ENCODE measurements at places on chromosomes 16 and 17.

GRCh38 chr17:67770539-67770938, 52.8 kb downstream of the NOL11 start:
- no peak for DNase-seq

DNA sequence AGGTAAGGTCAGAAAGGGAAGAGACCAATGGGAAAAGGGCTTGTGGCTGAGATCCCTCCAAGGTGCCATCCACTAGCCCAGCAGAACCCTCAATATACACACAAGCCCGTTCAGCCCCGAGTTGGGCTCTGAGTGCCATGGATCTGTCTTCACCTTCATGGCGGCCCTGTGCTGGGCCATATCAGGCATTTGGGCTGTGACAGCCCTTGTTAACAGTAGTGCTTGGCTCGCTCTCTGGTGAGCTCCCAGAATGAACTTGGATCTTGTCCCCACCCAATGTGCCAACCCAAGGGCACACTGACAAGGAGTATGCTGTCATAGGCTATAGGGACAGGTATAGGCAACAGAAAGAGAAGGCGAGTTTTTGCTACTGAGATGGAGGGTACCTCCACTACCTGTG, 182.7 kb downstream of the ZFHX3 start:
- no peak for DNase-seq

- DNase-seq = no peak
Observed at GRCh38 chr17:83104577-83105505, 25.4 kb downstream of the METRNL start.

DNA sequence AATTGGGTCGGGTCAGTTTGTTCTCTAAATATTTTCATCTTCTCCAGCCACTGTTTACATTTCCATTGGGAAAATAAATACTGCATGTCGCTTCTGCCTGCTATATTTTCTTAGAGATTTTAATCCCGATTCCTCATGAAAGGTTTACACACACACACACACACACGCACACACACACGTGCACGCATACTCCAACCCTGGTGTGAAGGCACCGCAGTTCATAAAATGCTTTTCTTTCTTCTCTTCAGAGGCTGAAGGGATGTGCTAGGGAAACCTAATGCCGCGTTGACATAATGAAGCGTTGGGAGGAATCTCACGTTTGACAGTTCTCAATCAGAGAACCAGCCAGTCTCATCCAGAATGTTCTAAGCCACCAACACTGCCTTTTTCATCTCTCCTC, 222.9 kb upstream of the IRX3 start:
- DNase-seq = no peak

- DNase-seq = no peak
Observed at GRCh38 chr16:10961231-10961630, 16.9 kb downstream of the CLEC16A start.

DNA sequence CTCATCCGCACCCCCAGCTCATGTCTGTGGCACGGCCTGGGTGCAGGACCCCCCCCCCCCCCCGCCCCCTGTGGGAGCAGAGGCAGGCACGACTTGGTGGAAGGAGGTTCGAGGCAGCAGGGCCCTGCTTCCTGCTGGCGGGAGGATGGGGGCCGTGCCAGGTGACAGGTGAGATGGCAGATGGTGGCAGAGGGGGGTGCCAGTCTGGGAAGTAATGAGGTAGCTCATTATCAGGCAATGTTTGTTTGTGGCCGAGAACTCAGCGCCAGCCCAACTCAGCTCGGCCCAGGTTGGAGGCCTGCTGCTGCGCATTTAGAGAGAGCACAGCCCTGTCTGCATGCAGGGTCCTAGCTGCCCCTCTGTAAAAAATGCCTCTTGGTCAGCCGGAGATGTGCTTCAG, 40.1 kb upstream of the JPH3 start:
- DNase-seq = no peak

GRCh38 chr16:76796978-76797377, 394.0 kb upstream of the MON1B start:
- no peak for DNase-seq

DNA sequence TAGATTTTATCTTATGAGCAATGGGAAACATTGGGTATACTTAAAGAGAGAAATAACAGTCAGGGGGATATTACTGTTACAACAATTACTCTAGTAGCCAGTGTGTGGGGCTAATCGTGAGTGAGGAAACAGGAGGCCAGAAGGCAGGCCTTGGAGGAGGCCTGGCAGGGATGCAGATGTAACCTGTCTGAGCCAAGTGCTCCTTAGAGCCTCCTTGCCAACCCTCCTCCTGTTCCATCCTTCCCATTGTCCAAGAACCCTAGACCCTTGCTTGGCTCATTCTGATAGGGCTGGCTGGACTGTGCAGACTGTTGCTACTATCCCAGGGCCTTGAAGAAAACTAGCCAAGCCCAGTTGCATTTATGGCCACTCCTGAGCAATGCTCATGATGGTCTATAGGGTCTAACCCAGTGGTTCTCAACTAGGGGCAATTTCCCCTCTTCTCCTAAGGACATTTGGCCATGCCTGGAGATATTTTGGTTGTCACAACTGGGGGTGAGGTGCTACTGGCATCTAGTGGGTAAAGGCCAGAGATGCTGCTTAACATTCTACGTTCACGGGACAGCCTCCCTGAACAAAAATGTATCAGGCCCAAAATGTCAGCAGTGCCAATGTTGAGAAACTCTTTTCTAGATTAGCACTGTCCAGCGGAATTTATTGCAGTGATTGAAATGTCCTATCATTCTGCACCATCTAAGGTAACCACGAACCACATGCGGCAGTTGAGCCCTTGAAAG, 24.4 kb upstream of the WSCD1 start:
- DNase-seq = no peak

GRCh38 chr17:31266042-31266441, 31.0 kb downstream of the OMG start:
- peak; percentile 44 for DNase-seq

DNA sequence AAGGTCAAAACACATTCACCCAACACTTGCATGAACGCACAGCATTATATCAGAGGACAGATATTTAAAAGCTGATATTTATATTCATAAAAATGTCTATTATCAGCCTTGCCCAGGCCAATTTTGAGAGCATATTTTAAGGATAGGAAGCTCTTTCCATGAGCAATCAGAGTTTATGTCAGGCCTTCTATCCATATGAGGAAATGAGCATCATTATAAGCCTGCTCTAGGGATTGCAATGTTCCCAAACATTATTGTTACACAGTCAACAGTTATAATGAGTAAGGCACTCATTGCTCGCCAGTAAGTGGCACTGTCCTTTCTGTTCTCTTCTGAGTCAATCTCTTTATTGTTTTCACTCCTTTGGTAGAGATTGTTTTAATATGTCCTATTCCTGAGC, 37.7 kb upstream of the DYNLRB2 start:
- DNase-seq = no peak

GRCh38 chr17:50686494-50687199, 21.1 kb downstream of the ANKRD40 start:
- no peak for DNase-seq

GRCh38 chr17:45919136-45919535, 24.8 kb downstream of the MAPT start:
- DNase-seq = no peak

- peak; percentile 5 for DNase-seq
Observed at GRCh38 chr16:83802135-83802534, 5.6 kb upstream of the HSBP1 start.

- DNase-seq = no peak
Observed at GRCh38 chr17:76893623-76894334, 25.6 kb downstream of the MGAT5B start.

- DNase-seq = peak; percentile 15
Observed at GRCh38 chr17:43171586-43172487, 823 bp downstream of the NBR1 start.

- no peak for DNase-seq
Observed at GRCh38 chr17:83053021-83053681, 26.3 kb upstream of the METRNL start.

- no peak for DNase-seq
Observed at GRCh38 chr16:28082624-28083023, 19.1 kb upstream of the GSG1L start.

DNA sequence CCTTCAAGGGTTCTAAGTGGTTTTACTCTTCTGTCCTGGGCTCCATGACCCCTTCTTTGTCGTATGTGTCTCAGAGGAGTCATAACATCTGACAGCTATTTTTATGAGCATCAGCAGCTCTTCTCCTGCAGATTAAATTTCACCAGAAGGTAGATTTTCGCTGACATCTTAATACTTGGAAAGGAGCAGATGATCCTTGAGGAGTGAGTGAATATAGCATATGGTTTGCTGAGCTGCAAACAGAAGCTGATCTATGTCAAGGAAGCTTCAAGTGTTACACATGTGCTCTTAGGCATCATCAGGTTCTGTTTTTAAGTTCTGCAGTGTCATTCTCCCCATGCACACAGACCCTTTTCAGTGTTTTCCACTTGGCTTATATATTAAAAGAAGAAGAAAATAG, 49.2 kb upstream of the MYH2 start:
- DNase-seq = no peak

DNA sequence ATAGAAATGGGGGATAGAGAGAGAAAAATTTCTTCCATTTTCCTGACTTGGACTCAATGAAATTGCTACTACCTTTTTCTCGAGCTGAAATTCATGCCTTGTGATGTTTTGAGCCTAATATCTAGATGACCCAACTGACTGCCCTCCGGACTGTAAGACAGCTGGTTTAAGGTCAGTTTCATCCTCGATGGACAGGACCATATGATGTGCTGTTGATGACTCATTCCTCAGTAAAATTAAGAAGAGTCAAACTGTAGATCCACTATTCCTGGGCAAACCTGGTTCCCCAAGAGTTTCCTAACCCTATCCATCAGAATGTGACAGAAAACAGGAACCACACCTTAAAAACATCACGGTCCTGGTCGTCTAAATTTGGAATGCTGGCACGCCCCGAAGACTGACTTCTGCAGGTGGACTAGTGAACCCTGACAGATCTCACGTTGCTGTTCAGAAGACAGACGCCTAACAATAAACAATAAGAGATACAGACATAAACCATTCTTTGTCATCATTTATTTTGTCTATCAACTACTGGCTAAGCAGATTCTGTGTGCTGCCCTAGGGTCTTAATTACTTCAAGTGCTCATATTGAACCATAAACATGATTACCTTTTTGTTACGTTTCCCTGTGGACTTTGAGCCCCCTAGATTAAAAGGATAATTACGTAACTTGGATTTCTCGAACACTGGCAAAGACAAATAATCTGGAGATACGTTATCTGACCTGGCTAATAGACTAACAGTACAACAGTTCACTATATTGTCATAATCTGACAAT, 45.1 kb upstream of the NOS2 start:
- DNase-seq = no peak

DNA sequence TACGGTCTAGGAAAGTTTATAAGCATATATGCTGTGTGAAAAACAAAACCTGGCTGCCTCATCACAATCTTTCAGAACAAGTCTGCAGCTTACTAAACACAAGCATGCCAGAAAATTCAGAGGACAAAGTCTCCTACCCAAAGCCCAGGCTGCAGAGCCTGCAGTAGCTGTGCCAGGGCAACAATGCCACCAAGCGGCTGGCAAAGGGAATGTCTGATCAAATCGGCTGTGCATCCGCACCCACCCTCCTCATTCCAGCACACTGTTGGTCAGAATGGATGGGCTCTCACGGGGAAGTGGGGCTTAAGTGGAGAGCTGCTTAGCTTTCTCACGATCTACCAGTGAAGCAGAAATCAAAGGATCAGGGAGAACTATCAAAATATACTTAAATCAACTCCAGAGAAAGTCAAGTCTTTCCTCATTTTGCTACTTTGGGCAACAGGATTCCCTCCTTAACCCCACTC, 73.5 kb downstream of the CYTH1 start:
- DNase-seq = peak; percentile 62

- no peak for DNase-seq
Observed at GRCh38 chr17:9472541-9472940, 103.1 kb downstream of the STX8 start.

- no peak for DNase-seq
Observed at GRCh38 chr17:65456368-65457151, 104.9 kb downstream of the AXIN2 start.

DNA sequence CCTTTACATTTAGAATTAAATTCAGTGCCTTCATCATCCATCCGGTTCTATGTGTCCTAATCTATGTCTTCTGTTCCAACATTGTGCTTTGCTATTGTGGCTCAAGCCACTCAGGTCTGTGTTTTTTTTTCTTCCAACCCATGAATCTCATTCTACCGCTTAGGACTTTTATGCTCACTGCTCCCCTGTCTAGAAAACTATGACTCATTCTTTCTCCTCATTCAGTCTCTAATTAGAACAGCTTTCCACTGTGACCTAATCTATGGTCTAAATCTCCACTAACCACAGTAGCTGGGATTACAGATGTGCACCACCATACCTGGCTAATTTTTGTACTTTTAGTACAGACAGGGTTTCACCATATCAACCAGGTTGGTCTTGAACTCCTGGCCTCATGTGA, 418.7 kb downstream of the KCNJ2 start:
- DNase-seq = no peak

GRCh38 chr17:17004251-17004996, 32.5 kb upstream of the TNFRSF13B start:
- DNase-seq = no peak

DNA sequence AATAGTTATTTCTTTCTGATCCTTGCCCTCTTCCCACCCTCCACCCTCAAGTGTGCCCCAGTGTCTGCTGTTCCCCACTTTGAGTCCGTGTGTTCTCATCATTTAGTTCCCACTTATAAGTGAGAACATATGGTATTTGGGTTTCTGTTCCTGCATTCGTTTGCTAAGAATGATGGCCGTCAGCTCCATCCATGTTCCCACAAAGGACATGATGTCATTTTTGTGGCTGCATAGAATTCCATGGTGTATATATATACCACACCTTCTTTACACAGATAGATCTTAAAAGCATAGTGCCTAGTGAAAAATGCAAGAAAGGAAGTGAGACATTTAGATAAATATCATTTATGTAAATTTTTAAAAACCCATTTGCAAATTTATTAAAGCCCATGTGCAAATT, 33.1 kb downstream of the HS3ST2 start:
- no peak for DNase-seq

DNA sequence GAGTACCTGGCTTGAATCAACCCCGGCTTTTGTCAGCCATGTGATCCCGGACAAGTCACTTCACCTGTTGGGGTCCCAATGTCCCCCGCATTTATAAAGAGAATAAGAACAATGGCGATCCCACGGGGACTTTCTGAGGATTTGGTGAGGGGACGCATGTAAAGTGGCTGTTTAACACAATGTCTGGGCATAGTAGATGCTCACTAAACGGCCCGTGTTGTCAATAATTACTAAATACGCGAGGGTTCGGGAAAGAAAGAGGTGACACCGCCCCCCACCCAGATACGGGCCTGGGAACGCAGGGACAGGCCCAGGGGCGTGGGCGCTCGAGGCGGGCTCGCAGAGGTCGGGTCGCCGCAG, 1.8 kb downstream of the SYNGR3 start:
- no peak for DNase-seq

GRCh38 chr17:1807890-1808289, 21.8 kb downstream of the SMYD4 start:
- no peak for DNase-seq

DNA sequence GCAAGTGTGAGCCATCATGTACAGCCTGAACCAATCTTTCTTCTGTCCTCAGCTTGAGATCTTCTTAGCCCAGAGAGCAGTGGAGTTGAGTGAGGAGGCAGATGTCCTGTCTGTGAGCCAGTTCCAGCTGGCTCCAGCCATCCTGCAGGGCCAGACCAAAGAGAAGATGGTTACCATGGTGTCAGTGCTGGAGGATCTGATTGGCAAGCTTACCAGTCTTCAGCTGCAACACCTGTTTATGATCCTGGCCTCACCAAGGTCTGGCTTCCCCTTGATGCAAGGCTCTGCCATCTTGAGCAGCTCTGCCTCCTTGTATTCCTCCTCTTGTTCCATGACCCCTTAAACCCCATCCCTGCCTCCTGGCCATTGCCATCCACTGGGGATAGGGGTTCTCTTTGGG, 9.6 kb downstream of the CDK5RAP3 start:
- DNase-seq = no peak
